Cardiac muscle cell (in vitro differentiated cells and primary cell): ENCODE measurements at places on chromosomes 1 and 21.

DNA sequence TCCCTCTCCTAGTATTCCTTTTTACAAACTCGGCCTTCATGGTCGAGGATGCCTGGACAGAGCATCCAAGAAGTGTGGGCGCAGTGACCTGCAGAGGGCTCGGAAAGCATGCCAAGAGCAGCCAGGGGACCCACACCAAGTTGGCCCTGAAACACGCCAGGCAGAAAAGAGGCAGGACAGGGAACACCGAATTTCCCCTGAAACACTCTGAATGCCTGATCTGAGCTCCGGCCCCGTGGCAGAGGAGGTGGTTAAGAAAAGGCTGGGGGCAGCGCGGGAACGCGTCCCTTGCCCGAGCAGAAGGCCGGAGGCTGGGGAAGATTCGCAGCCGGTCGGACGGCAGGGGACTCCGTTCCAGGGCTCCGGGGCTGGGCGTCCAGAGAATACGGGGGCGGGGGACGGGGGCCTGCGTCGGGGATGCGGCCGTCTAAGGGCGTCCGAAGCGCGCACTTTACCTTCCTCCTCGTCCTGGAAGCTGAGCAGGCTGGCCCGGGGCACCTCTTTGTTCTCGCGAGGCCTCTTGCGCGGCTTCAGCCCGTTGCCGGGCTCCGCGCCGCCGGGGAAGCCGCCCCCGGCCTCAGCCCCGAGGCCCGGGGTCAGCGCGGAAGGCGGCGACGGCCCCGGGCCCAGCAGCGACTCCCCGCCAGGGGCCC is 558 bp downstream of the PAXBP1 start:
- peak; percentile 65 for DNase-seq

DNA sequence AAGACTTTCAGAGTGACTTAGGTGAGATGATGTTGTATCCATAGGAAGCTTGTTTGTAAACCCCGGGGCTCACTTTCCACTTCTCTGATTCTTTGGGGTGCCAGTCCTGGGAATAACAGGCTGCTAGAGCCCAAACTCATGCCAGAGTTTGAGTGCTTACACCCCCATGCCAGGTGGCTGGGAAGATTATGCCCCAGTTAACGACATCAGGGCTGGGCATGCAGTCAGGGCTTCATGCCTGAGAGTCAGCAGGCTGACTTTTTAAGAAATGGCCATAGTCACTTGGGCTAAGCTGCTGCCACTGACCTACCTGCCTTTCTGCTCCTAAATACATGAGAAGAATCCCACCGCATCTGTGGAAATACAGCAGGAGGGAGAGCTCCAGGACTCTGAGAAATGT is 425.6 kb upstream of the VAMP3 start:
- no peak for DNase-seq

GRCh38 chr1:32503153-32503552 is 36.1 kb upstream of the ZBTB8A start:
- no peak for DNase-seq

GRCh38 chr21:36565540-36565939 is 85.6 kb upstream of the CLDN14 start:
- no peak for DNase-seq

DNA sequence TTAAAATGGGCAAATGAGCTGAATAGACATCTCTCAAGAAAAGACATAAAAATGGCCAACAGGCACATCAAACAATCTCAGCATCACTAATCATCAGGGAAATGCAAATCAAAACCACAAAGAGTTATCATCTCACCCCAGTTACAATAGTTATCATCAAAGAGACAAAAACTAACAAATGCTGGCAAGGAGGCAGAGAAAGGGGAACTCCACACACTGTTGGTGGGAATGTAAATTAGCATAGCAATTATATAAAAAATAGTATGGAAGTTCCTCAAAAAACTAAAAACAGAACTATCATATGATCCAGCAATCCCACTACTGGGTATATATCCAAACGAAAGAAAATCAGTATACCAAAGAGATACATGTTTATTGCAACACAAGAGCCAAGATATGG is 68.7 kb downstream of the DENND1B start:
- no peak for DNase-seq

GRCh38 chr1:79353224-79353623 is 346.7 kb upstream of the ADGRL4 start:
- DNase-seq = peak; percentile 66

DNA sequence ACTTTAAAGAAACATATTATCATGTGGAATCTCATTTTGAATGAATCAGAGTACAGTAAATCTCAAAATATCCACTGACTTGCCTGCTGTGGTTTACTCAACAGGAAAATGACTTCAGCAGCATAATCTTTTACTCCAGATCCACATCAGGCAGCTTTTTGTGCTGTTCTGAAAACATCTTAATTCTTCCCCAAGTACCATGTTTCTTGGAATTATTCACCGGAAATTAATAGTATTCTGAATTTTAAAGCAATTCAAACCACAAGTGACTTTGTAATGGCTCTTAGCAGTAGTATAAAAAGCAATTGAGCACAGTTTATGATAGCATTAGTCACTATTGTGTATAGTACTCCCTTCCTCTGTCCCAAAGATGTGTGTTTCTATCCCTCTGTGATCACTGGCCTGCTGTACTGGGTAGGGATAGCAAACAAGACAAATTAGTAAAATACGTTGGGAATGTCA is 64.2 kb upstream of the ERRFI1 start:
- no peak for DNase-seq

- DNase-seq = no peak
Measured at GRCh38 chr1:107555578-107555977, 409.4 kb downstream of the VAV3 start.

DNA sequence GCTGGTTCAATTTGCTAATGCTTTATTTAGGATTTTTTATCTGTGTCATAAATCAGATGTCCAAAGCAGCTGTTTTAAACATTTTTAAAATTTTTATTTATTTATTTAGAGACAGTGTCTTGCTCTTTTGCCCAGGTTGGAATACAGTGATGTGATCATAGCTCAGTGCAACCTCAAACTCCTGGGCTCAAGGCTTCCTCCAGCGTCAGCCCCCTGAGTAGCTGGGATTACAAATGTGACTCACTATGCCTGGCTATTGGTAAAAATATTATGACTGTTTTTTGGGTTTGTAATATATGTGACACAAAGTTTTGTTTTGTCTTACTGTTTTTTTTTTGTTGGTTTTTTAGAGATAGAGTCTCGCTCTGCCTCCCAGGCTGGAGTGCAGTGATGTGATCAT is 11.8 kb downstream of the ZBED6 start:
- no peak for DNase-seq

GRCh38 chr1:98289311-98289710 is 368.5 kb upstream of the DPYD start:
- DNase-seq = no peak

GRCh38 chr1:228058949-228059633 is 23.4 kb upstream of the ARF1 start:
- no peak for DNase-seq

GRCh38 chr1:193741228-193741627 is 554.8 kb upstream of the B3GALT2 start:
- no peak for DNase-seq
